ENCODE measurements at places on chromosomes 4 and X.

DNA sequence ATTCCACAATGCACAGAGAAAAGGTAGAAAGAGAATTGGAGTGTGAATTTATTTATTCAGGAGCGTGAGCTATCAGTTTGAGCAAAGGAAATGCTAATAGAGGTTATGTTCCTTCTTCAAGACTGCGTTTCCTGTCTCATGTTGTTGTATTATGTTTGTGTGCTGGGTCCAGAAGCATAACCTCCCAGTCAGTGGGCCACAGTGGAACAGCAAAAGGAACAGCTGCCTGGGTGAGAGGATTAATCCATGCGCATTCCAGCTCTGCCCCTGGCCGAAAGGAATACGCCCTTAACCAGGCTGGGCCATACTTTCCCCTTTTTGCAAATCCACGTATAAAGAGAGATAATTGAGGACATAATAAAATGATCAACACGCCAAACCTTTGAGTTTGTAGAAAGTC is 32.4 kb upstream of the ARX start:
- DNase-seq, result no peak

GRCh38 chrX:72048510-72049455 is 82.9 kb downstream of the RTL5 start:
- DNase-seq, result no peak

GRCh38 chr4:187995322-187996207 is at the start of gene ZFP42:
Gene ZFP42 (plus strand): TSS chr4:187995771. CDS start chr4:188002808, 7,037 bp downstream.
- DNase-seq, result no peak

GRCh38 chrX:44344687-44345086 is 1.2 kb upstream of the EFHC2 start:
- DNase-seq, result no peak

GRCh38 chr4:48813964-48814363 is 16.9 kb upstream of the OCIAD1 start:
- no peak for DNase-seq

GRCh38 chrX:36583674-36584073 is 424.5 kb upstream of the FAM47C start:
- DNase-seq, result no peak
